ENCODE measurements at places on chromosomes 13 and 19. TPM values are rescaled to one million over a fixed set of nuclear protein-coding genes. Genes with fewer than 3 reads are reported as not detected.
A peak's percentile ranks its signal among the peaks of the same experiment; 100 is the strongest.

ZNF223 gene
- total RNA-seq: 5.4 TPM

GRCh38 chr13:83883061-83883523, 818 bp upstream of the SLITRK1 start:
- H3K4me3 ChIP-seq: no peak overlapping the region
- H3K4me1 ChIP-seq: no peaks in the 10 kb centered on the region
- H3K27ac ChIP-seq: no peak overlapping the region
- no peaks in the 10 kb centered on the region for H3K36me3 ChIP-seq
- no peaks in the 10 kb centered on the region for H3K27me3 ChIP-seq

NOSIP gene
- 62.3 TPM for total RNA-seq

DNA sequence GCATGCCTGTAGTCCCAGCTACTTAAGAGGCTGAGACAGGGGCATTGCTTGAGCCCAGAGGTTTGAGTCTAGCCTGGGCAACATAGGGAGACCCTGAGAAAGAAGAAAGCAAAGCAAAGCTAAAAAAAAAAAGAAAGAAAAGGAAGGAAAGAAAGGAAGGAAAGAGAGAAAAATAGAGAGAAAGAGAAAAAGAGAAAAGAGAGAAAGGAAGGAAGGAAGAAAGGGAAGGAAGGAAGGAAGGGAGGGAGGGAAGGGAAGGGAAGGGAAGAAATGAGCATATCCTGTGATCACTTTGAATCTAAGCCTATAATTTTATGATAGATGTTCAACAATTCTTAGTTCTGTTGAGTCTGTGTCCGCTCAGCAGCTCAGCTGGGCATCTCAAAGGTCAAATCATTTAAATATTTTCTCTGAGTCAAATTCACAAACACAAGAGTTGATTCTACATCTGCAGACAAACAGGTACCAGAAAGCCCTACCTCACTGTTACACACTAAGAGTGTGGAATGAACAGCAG, 70.4 kb downstream of the SUCLA2 start:
- no peak overlapping the region for H3K4me3 ChIP-seq
- no peaks in the 10 kb centered on the region for H3K27me3 ChIP-seq
- DNase-seq: no peak
- no peak overlapping the region for H3K27ac ChIP-seq

DNA sequence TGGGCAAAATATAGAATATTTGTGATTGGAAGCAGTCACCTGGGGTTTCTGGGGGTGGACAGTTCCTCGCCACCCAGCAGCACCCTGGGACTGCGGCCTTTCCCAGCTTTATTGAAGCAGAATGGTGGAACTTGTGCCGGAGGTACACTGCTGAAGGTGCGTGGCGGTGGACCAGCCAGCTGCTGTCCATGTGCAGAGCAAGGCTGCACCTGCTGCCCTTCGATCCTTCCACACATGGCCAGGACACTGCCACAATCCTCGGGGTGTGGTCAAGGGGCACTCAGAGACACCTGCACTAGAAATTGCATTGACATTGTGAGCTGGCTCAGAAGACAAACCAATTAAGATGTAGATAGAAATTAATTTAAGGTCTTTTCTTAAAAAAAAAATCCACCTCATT, 11.4 kb upstream of the GPI start:
- no peak overlapping the region for H3K27ac ChIP-seq
- no peak for DNase-seq
- H3K36me3 ChIP-seq: peaks cover 50% of the 10 kb centered on the region
- no peak overlapping the region for H3K4me3 ChIP-seq
- H3K27me3 ChIP-seq: no peaks in the 10 kb centered on the region

GRCh38 chr13:75139291-75139690, 342.7 kb downstream of the TBC1D4 start:
- no peak overlapping the region for H3K4me3 ChIP-seq
- H3K4me1 ChIP-seq: no peaks in the 10 kb centered on the region
- no peaks in the 10 kb centered on the region for H3K27me3 ChIP-seq
- H3K27ac ChIP-seq: no peak overlapping the region

GRCh38 chr19:12838886-12839756, 806 bp downstream of the MAST1 start:
- no peaks in the 10 kb centered on the region for H3K36me3 ChIP-seq
- no peak overlapping the region for H3K4me3 ChIP-seq
- peaks cover 38% of the 10 kb centered on the region for H3K27me3 ChIP-seq
- H3K4me1 ChIP-seq: peaks cover 31% of the 10 kb centered on the region
- DNase-seq: no peak

NUP58 gene
- 24.7 TPM for total RNA-seq

ZNF235 gene
- 3.0 TPM for total RNA-seq

DNA sequence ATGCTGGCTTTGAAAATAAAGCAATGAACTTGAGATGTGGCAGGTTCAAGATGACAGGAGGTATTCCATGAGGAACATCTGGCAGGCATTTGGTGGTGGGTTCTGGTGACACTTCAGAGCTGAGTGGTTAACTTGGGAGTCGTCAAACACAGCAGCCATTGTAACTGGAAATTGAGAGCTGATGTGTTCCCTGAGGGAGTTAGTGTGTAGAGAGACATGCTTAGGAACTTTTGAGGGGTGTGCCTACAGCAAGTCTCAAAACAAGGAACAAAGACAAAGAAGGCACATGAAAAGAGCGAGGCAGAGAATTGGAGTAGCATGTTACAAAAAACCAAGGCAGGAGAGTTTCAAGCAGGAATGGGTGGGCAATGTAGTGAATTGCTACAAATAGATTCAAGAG, 53.9 kb upstream of the KL start:
- H3K4me3 ChIP-seq: no peak overlapping the region
- no peak for DNase-seq
- no peaks in the 10 kb centered on the region for H3K36me3 ChIP-seq
- no peaks in the 10 kb centered on the region for H3K27me3 ChIP-seq

INSR gene
- total RNA-seq: 118 TPM

DNA sequence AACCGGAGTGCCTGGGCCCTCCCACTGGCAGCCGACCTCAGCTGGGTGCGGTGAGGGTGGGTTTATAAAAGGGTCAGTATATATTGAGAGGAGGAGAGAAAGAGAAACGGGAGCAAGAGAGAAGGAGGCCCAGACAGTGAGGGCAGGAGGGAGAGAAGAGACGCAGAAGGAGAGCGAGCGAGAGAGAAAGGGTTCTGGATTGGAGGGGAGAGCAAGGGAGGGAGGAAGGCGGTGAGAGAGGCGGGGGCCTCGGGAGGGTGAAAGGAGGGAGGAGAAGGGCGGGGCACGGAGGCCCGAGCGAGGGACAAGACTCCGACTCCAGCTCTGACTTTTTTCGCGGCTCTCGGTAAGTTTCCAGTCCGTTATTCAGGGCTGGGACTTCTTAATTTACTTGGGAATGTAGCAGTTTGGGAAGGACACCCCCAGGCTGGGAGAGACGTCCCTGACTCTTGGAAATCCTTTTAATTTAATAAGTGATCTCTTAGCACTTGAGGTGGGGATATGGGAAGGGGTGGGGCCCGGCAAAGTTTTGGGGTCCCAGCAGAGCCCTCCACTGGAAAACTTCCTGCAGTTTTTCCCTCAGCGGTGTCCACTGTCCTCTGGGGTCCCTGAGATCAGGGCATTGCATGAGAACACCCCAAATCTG, at the start of gene EMP3:
Gene EMP3, plus strand, starts transcription at position 288 of the 646 bp plus-strand sequence. CDS start 1,293 bp downstream, outside the sequence.
- DNase-seq: peak; percentile 87
- H3K36me3 ChIP-seq: peaks cover 6% of the 10 kb centered on the region
- H3K27me3 ChIP-seq: no peaks in the 10 kb centered on the region
- H3K4me1 ChIP-seq: peaks cover 55% of the 10 kb centered on the region

DNA sequence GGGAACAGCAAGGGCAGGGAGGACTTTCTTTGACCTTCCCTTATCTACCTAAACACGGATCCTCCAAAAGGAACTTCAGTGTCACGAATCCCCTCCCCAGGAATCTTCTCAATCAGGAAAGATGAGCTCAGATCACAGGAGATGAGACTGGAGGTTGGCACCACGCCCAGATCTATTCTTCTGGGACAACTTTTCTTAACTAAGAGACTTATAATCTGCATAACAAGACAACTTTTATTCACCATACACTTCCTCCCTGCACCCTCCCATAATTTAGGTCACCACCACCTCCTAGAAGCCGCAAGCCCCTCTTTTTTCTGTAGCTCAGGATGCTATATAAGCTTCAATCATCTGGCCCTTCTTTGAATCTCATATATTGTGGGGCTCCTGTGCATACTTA, 19.2 kb upstream of the AKT2 start:
- H3K4me3 ChIP-seq: no peak overlapping the region
- H3K27ac ChIP-seq: no peak overlapping the region
- H3K36me3 ChIP-seq: no peaks in the 10 kb centered on the region

DNA sequence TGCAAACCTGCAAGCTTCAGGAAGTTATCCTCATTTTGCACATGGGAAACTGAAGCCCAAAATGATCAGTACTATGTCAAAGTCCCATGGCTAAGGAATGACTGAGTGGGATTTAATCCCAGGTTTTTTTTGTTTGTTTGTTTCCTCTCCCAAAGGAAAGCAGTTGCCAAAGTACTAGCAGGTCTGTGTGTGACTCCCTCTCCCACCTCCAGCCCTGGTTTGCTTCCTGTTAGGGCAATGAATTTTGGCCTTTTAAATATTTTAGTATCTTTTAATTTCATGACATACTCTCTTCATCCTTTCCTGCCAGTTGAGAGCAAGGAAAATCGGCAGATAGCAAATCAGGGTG, 134.1 kb upstream of the RNF113B start:
- H3K4me1 ChIP-seq: no peaks in the 10 kb centered on the region
- H3K36me3 ChIP-seq: no peaks in the 10 kb centered on the region
- no peak overlapping the region for H3K4me3 ChIP-seq
- DNase-seq: no peak

ANO8 gene
- 4.2 TPM for total RNA-seq

RPL36 gene
- 483 TPM for total RNA-seq

DNA sequence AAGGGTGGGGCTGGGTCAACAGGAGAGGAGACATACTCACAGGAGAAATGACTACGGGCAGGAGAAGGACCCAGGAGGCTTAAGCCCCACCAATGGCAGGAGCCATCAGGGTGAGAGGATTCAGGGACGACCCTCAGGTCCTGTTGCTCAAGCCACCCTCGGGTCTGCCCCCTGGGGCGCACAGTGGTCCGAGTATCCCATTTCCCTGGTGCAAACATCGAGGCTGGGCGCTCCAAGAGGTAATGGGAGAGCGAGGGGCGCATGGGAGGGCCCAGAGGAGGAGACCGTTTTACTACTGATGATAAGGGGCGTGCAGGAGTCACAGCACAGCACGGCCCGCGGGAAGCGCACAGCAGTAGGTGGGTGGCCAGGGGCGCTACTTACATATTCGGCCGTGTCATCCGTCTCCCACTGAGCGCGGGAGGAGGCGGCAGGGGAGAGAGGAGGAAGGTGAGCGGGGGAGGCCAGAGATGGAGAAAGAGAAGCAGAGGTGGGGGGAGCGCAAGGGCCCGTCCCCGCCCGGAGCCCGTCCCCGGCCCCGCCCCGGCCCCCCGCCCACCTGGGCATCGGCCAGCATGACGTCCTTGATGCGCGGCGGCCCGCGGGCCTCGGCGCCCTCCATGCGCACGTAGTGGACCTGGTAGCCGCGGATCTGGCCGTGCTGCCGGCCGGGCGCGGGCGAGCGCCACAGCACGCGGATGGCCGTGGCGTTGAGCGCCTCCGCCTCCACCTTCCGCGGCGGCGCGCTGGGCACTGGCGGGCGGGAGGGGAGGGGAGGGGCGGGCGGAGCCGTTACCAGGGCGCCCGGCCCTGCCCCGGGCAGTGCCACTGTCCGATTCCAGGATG, 111.5 kb downstream of the PTPRS start:
- H3K4me3 ChIP-seq: no peak overlapping the region
- H3K4me1 ChIP-seq: no peaks in the 10 kb centered on the region
- H3K27me3 ChIP-seq: no peaks in the 10 kb centered on the region
- H3K36me3 ChIP-seq: no peaks in the 10 kb centered on the region
- DNase-seq: no peak
